Ureter (tissue), 1 donor: ENCODE measurements at places on chromosomes 1 and 21. TPM values are rescaled to one million over a fixed set of nuclear protein-coding genes. Genes with fewer than 3 reads are reported as not detected.
A peak's percentile ranks its signal among the peaks of the same experiment; 100 is the strongest.

GRCh38 chr1:216186141-216186540, 237.1 kb downstream of the USH2A start:
- DNase-seq = no peak

DNA sequence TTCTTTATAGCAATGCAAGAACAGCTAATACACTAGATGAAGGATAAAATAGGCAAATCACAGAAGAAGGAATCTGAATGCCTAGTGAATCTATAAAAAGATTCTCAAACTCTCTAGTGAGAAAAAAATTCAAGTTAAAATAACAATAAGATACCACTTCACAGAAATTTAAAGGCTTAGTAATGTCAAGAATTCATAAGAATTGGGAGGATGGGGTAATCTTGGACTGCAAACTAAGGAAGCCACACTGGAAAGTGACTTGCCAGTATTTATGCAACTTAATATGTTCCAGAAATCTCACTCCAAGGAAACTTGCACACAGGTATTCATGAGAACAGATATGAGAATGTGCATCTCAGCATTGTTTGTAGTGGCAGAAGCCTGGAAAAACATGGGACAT, 38.9 kb upstream of the PRRC2C start:
- DNase-seq = no peak

GRCh38 chr1:31122741-31123140, 57.2 kb upstream of the PUM1 start:
- DNase-seq = no peak

- DNase-seq = no peak
Measured at GRCh38 chr1:57393058-57393584, 30.7 kb downstream of the DAB1 start.

GRCh38 chr21:45543710-45544448, 1.6 kb upstream of the SLC19A1 start:
- peak; percentile 44 for DNase-seq

- DNase-seq = no peak
Measured at GRCh38 chr1:89870998-89871397, 50.2 kb downstream of the LRRC8D start.

- no peak for DNase-seq
Measured at GRCh38 chr1:180027949-180028445, 73.4 kb downstream of the CEP350 start.

DNA sequence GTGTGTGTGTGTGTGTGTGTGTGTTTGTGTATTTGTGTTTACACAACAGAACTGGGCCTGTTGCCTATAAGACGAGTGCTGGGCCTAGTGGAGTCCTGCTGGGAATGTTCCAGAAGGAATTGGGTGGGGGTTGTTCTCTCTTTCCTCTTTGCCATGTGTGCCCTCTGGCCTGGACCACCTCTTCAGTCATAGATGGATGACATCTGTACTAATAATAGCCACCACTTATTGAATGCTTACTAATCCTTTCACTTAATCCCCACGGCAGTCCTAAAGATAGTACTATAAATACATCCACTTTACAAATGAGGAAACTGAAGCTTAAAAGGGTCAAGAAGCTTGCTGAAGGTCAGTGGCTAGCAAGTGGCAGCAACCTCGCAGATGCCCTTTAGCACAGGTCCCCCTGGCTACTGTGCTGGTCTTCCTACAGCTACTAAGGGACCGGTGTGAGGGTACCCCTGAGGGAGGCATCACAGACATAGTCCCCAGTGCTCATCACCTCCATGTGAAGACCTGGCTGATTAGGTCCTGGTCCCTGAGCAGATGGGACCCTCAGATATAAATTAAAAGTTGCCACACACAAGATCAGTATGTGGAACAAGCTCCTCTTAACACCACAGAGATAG, 55.2 kb upstream of the KIF1B start:
- DNase-seq = no peak

- no peak for DNase-seq
Measured at GRCh38 chr21:24850121-24850520, 757.2 kb downstream of the MRPL39 start.

GRCh38 chr1:220363196-220363837, 91.1 kb upstream of the RAB3GAP2 start:
- no peak for DNase-seq

DNA sequence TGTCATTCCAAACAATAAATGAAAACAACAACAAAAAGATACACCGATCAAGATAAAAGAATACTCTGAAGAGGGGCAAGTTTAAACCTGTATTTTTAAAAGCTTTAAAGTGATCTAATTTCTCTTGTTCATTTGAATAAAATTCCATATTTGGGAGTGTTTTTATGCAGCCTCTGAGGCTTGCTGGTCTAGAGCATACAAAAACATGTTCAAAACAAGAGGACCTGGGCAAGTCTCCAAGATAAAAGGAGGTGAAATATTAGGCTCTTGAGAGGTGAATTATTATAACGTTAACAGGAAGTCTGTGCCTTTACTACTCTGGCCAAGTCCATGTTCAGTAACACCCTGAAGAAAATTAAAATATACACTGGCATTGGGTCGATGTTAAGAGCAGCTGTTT, 20.1 kb downstream of the URB1 start:
- DNase-seq = no peak

DNA sequence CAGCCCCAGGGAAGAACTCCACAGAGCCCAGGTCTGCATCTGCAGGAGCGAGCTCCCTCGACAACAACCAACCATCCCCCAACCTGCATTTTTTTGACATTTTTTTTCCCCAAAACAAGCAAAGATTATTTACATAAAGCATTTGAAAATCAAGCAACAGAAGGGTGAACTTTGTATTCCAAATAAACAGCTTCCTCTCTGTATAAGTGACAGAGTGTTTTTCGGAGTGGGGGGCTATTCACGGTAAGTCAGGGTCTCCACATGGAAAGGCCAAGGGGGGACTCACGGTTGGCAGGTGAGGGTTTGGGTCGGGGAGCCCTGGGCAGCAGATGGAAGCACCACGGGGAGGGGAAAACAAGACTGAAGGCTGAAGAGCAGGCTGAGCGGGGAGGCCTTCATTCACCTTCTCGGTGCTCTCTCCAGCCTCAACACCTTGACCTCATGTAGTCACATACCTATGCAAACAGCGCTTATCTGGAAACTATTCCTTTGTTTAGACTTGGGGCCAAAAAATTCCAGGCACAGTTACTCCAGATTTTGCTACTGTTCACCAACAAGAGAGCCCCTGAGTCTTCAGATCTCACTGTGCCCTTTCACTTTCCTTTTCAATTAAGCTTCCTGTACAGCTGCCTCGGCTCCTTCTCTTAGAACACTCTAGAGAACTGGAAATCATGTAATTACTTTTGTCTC, 27.6 kb downstream of the C2CD2 start:
- no peak for DNase-seq

DNA sequence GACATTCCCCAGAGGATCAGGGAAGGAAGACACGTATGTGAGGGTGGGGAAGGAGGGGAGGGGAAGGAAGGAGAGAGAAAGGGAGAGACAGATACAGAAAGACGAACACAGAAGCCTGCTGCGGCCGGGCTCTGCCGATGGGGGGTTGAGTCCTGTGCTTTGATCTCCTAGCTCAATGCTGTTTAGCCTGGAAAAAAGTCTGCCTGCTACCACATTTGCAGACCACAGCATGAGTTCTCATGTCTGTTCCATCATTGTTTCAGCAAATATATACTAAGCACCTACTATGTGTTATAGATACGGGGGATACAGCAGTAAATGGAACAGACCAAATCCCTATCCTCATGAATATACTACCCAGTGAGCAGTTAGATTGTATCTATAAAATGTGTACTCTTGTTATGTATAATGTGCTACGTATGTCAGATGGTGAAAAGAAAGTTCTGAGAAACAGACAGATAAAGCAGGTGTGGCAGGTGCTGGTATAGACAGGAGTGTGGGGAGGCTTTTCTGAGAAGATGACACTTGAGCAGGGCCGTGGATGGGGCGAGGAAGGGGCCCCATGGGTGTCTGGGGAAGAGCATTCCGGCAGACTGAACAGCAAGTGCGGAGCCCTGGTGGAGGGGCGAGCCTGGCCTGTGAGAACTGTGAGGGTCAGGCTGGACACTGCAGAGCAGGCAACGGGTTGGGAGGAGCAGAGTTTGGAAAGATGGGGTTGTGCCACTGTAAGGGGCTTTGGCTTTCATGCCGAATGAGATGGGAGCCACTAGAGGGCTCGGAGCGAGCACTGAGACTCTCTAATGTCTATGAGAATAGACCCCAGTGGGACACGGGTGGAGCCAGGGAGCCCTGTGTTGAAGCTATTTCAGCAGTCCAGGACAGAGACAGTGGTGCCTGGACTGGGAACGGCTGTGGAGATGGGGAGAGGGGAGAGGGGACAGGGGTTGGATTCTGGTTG, 34.1 kb downstream of the KIAA1614 start:
- no peak for DNase-seq

DNA sequence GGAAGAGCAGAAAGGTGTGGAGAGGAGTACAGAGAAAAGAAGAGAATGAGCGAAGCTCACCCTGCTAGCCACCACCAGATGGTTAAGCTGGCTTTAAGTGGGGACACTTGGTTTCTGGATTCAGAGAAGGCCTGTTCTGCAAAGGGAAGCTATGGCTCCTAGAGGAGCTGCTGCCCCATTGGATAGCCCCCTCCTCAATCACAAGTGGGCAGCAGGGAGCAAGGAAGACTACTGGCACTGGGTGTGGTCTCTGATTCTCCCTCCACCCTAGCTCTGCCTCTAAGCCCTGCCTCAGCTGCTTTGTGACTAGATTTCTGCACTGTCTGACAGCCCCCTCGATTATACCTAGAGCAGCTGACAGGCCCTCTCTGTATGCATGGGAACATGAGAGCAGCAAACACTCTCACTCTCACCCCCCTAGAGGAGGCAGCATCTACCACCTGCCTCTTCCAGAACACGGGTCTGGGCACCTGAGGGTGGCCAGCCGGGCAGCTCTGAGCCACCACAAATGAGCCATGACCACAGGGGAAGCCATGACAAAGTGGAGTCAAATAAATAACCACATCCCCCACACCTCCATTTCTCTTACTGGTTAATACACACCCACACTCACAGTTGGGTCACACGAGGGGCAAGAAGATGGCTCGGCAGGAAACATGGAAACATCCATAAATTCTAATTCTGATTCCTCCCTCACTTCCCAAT, 13.6 kb downstream of the PLEKHA6 start:
- no peak for DNase-seq

GRCh38 chr1:234885601-234886000, 243.0 kb downstream of the TOMM20 start:
- DNase-seq = no peak

GRCh38 chr1:247430434-247430833, 14.5 kb downstream of the NLRP3 start:
- DNase-seq = no peak

- DNase-seq = no peak
Measured at GRCh38 chr21:41367945-41368734, 6.3 kb downstream of the MX2 start.

DNA sequence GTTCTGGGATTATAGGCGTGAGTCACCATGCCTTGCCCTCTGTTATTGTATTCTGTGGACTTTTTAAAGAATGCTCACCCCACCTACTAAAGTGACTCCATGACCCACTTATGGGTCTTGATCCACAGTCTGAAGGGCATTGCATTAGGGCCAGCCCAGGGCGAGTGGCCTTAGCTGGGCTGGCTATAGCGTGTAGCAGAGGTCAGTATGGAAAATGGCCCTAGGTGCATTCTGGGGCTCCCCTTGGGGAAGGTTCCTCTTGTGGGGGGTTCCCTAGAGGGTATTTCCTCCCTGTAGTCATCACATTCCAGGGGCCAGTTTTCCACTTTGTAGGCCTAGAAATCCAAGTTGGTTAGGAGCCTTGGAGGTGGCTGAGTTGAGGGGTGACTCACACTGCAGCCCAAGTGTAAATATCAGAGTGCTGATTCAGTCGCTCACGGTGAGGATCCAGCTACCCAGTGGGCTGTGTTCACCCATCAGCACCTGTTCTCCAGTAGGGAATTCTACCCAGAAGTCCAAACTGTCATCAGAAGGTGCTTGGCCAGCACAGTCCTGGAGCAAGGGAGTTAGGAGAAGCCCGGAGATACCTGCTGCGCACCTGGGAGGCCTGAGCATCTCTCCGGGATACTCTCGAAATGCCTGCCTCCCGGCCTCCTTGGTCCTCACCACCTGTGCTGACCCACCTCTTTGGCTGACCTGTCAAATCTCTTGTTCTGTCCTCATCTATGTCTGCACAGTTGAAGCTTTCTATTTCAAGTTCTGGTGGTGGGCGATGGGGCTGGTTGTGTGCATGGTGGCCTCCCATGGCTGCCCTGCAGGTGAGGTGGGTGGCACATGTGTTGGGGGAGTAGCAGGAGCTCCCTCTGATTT, 52.2 kb downstream of the NENF start:
- no peak for DNase-seq

DNA sequence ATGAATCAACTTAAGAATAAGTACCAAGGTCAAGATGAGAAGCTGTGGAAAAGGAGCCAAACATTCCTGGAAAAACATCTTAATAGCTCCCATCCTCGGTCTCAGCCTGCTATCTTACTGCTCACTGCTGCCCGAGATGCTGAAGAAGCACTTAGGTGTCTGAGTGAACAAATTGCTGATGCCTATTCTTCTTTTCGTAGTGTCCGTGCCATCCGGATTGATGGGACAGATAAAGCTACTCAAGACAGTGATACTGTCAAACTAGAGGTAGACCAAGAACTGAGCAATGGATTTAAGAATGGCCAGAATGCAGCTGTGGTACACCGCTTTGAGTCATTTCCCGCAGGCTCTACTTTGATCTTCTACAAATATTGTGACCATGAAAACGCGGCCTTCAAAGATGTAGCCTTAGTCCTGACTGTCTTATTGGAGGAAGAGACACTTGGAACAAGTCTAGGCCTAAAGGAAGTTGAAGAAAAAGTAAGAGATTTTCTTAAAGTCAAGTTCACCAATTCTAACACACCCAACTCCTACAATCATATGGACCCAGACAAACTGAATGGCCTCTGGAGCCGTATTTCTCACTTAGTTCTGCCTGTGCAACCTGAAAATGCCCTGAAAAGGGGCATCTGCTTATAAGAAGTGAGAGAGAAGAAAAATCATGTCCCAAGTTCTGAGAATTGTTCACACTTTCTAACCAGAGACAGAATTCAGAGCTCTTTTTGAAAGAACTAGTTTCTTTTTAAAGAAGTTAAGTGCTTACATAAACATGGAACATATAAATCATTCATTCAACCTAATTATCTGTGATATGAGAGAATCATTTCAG, 35.7 kb downstream of the TOR1AIP1 start:
- DNase-seq = no peak

GRCh38 chr1:90925928-90926869, 95.6 kb downstream of the ZNF644 start:
- no peak for DNase-seq

OPRD1 gene
- total RNA-seq = not detected

EDN2 gene
- 5.3 TPM for total RNA-seq

ITLN2 gene
- total RNA-seq = not detected

RWDD3 gene
- 19.3 TPM for total RNA-seq

GRHL3 gene
- 140 TPM for total RNA-seq

PAQR6 gene
- 4.4 TPM for total RNA-seq

FAM163A gene
- 0.16 TPM for total RNA-seq

DCST1 gene
- not detected for total RNA-seq

GOLT1A gene
- 26.0 TPM for total RNA-seq

TNFRSF18 gene
- total RNA-seq = 3.3 TPM

SH2D1B gene
- total RNA-seq = 0.16 TPM

S100A5 gene
- 0.86 TPM for total RNA-seq
